ENCODE measurements at places on chromosomes 7 and 10.

- no peak for DNase-seq
These were observed 52.6 kb downstream of the INPP5A start for GRCh38 chr10:132590094-132590751.

GRCh38 chr7:70771451-70771850 lies 360.5 kb upstream of the GALNT17 start:
- no peak for DNase-seq

GRCh38 chr7:17010637-17011300 lies 129.0 kb upstream of the AGR3 start:
- no peak for DNase-seq

DNA sequence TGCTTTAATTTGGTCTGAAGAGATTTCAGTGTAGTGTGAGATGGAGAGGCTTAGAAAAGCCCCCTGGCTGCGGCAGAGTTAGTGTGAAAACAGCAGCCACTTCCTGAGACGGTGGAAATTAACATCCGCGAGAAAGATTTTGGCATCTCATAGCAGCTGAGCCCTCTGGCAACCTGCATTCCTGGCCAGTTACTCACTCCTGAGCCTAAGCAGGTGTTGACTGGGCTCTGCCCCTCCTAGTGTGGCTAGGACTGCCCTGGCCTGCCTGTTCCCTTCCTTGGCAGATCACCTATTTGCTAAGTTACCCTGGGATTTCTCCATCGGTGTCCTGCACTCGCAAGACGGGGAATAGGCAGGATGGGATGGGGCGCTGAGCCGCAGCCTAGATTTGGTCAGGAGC lies 57.6 kb upstream of the LMTK2 start:
- no peak for DNase-seq

GRCh38 chr10:59376846-59377245 lies 14.5 kb upstream of the FAM13C start:
- DNase-seq = no peak

GRCh38 chr7:28853150-28853549 lies 105.0 kb downstream of the TRIL start:
- DNase-seq = no peak

- no peak for DNase-seq
These were observed 321.3 kb downstream of the BICC1 start for GRCh38 chr10:58833771-58834561.

- no peak for DNase-seq
These were observed 106.9 kb downstream of the ZNF467 start for GRCh38 chr7:149666360-149666945.

- no peak for DNase-seq
These were observed 54.2 kb upstream of the STEAP1B start for GRCh38 chr7:22554184-22554583.

DNA sequence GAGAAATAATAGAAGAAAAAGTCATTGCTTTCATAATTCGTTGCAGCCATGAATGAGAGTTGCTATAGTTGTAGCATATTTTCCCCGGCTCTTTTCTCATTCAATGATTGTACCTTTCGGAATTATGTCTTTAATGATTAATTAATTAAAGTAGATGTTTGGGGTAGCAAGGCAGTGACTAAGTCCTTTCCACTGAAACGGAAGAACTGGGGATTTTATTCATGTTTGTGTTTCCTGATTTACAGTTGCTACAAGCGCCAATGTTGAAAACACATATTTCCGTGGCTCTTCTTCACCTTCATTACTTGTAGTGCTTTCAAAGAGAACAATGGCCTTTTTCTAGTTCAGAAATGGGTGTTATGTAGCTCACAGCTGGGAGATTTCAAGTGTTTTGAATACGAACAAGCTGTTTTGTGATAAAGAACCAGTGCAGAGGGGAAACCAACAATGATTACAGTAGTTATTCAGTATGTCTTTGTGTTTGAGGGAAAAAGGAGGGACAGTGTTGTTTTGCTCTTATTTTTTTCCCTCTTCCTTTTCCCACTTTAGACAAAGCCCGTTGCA lies 153.5 kb downstream of the NSUN6 start:
- DNase-seq = no peak

DNA sequence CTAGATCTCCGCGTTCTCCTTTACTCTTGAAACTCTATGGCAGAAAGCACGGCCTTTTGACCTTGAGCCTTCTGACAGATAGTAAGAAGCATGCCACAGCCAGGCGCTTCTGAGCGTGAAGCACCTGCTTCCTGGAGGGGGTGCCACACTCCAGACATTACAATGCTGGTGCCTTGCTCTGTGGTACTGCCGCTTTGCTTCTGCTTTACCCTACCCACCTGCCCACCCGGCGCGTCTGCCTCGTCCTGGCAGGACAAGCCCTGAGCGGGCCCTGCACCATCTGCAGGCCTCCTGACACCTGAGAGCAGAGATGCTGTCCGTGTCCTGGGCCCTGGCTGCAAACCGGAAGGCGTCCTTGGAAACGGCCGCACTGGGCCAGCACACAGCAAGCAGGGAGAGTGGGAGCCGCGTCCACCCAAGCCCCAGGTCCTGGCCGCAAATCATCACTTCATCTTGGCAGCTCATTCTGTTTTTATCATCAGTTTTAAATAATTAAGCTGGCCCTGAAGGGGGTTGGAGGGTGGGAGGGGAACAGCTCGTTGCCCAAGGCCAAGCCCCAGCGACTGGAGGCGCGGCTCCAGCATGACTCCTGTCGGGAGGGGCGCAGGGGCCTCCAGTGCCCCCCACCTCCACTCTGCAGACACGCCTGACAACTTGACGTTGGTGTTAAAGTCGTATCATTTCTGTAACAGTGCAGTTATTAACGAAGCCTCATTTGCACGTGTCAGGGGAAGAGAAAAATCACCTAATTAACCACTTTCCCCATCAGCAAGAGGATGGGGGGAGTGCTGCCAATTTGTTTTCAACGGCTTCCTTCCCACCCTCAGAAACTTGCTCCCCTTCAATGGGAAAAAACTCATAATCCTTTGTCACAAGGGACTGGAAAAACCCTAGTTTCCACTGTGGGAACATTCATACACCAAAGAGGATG lies 132.2 kb downstream of the MAD1L1 start:
- no peak for DNase-seq

- DNase-seq = no peak
These were observed 27.0 kb downstream of the HSPB1 start for GRCh38 chr7:76329479-76329878.

DNA sequence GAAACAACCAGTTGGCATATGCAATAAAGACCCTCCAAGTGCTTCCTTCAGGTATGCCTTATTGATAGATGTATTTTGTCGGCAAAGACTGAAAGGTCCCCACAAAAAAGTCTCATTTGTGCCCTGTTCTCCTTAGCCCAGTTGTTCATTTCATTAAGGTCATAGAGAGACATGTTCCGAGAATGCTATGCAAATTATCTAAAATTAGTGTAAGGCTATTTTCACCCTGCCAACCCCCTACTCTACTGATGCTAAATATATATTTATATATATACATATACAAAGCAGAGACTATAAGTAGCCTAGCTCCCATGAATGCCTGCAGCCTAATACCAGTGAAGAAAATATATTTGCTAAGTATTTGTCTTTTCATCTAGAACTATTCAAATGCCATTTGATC lies 96.7 kb upstream of the ADO start:
- DNase-seq = no peak

DNA sequence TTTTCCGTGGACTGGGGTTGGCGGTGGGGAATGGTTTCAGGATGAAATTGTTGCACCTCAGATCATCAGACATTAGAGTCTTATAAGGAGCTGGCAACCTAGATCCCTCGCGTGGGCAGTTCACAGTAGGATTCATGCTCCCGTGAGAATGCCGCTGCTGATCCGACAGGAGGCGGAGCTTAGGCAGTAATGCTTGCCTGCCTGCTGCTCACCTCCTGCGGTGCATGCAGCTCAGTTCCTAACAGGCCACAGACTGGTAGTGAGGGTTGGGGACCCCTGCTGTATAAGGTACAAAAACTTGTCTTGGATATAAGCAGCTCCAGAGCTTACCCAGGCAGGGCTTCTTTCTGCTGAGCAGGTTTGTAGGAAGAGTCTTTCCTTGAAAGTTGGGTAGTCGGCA lies 53.9 kb downstream of the SHH start:
- no peak for DNase-seq

- no peak for DNase-seq
These were observed 196.9 kb upstream of the CDCA7L start for GRCh38 chr7:22142572-22142971.

- no peak for DNase-seq
These were observed 340.4 kb downstream of the OTUD1 start for GRCh38 chr10:23779301-23779700.

DNA sequence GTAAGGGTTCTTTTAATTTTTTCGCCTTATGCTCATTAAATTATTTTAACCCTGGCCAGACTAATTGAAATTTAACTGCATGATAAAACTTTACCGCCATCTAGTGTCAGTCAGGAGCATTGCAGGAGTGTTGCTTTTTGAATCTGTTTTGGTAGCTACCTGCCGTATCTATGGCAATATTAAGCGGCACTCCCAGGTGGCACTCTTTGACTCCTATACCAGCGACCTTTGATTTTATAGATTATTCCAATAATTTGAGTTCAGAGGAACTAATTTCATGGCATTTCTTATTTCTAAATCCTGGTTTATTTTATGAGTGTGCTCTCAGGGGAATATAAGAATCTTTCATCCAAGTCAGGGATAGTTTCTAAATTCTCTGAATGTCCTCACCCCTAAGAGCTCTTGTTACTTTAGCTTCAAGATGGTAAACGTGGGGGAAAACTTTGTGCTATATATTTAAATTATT lies 198.9 kb downstream of the REEP3 start:
- DNase-seq = no peak

GRCh38 chr10:101668566-101668965 lies 26.4 kb downstream of the FBXW4 start:
- no peak for DNase-seq

DNA sequence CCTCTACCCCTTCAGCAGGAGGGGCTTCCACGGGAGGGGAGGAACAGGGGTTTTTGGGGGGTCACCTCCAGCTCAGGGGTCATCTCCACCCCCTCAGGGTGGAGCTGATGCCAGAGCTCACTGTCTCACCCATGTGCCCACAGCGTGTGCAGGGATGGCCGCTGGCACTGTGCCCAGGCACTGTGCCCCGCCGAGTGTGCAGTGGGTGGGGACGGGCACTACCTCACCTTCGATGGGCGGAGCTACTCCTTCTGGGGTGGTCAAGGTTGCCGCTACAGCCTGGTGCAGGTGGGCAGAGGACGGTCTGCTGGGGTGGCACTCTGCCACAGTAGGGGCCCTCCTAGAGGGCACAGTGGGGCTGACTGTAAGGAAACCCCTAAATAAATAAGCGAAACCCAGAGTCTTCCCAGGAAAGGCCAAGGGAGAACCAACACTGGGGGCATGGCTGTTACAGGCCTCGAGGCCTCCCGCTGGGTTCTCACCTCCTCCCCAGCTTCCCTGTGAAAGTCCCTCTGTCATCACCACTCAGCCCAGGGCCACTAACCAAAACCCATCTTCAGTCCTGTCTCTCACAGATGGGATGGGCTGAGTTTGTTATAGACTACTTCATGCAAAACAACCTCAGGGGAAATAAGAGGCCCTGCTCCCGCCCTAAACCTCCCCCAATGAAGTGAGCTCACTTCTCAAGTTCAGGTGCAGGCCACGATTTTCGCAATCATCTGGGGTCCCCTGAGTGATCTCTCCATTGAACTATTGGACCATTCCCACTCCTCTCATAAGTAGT lies 7.4 kb upstream of the ZNF467 start:
- no peak for DNase-seq

DNA sequence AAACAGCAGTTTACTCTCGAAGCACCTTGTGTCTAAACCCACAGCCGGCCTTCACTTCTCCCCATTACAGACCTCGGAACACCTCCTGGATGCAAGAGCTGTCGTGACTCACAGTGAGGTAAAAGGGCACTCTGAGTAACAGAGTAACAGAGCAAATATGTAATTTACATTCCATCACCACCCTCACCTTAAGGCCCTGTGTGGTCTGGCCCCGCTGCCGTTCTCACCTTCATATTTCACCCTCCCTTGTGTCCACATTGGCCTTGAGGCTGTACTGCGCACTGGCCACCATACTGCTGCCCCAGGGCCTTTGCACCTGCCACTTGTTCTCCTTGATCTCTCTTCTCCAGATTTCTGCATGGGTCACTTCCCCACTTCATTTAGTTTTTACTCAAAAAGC lies 12.6 kb downstream of the FFAR4 start:
- no peak for DNase-seq

GRCh38 chr10:5623081-5623748 lies 43.2 kb downstream of the ASB13 start:
- DNase-seq = peak; percentile 75

- no peak for DNase-seq
These were observed 108.4 kb downstream of the HIPK2 start for GRCh38 chr7:139669106-139670061.

- no peak for DNase-seq
These were observed 57.5 kb downstream of the CAMK2B start for GRCh38 chr7:44267719-44268421.

- no peak for DNase-seq
These were observed 61.3 kb downstream of the APBB1IP start for GRCh38 chr10:26499426-26499825.

DNA sequence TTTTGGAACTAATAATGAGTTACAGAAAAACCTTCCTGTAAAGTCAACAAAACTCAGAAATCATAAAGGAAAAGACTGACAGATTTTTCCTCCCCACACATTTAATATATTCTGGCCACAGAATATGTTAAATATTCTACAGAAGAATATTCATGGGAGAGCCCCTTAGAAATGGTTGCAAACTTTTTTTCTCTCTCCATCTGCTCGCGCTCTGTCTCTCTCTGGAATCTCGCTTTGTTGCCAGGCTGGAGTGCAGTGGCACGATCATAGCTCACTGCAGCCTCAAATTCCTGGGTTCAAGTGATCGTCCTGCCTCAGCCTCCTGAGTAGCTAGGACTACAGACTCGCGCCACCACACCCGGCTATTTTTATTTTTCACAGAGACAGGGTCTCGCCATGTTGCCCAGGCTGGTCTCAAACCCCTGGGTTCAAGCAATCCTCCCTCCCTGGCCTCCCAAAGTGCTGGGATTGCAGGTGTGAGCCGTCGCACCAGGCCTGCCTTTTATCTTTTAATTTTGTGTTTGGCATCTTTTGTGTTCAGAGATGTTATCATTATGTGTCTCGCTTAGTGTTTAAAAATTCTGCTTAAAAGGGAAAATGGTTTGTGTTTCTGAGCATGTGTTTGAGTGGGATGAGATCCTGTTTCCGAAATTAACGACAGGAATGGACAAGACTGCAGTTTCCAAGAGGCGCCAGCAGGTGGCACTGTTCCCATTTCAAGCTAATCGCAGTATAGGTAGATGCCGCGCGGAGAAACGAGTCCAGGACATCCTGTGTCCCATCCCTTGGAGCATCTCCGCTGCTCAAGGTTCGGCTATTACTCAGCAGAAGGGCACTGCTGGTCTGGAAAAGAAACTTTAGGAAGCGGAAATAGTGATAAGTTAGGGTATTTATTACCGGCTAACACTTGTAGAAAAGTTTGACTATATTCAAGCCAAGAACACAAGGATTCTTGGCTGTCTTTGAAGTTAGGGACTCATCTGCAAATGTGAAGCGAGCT lies 23.1 kb upstream of the ST7 start:
- peak; percentile 49 for DNase-seq

GRCh38 chr10:80976658-80977057 lies 439.0 kb downstream of the SH2D4B start:
- no peak for DNase-seq
